ENCODE measurements at places on chromosomes 3 and 15.

DNA sequence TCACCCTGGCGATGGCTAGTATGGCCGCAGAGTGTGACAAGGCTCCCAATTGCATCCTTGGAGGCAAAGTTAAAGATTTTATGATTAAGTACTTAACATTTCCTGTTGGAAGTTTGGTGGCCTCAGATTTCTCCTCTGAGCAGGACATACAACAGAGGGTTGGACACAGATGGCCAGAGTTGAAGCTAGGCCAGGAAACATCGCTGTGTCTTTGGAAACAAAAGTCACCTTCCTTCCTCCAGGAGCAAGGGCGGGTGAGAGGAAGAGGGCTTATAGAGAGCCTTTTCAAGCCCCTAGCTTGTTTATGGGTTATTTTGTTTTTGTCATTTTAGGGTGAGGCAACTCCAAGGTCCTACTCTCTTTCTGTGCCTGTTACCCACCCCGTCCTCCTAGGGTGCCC lies 24.2 kb downstream of the SLC6A1 start:
- DNase-seq: no peak

- no peak for DNase-seq
These were observed 86.7 kb upstream of the LIMD1 start for GRCh38 chr3:45507820-45508317.

- peak; percentile 39 for DNase-seq
These were observed 36.8 kb downstream of the EHD4 start for GRCh38 chr15:41935566-41936020.

DNA sequence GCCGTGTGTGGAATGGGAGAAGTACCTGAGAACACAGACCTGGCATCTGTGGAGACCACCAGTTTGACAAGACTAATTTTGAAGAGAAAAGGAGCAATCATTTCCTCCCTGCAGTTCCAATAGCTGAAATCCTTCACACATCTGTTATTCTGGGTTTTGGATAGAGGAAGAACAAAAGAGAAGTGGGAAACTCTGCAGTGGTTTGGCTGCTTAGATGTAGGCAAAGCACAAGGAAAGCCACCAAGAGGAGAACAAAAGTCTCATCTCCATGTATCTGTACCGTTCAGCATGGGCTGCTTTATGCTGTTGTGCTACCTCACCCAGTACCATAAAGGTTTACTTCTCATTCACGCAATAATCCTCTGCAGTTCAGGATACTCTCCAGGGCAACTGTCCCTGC lies 153.1 kb upstream of the COL8A1 start:
- no peak for DNase-seq

GRCh38 chr15:40106203-40107161 lies 2.2 kb downstream of the BMF start:
- peak; percentile 51 for DNase-seq
